NCI-H510A treated with DMSO at 0.1 percent for 48 hours (cell line): ENCODE measurements at places on chromosomes 1 and 21.
A peak's percentile ranks its signal among the peaks of the same experiment; 100 is the strongest.

DNA sequence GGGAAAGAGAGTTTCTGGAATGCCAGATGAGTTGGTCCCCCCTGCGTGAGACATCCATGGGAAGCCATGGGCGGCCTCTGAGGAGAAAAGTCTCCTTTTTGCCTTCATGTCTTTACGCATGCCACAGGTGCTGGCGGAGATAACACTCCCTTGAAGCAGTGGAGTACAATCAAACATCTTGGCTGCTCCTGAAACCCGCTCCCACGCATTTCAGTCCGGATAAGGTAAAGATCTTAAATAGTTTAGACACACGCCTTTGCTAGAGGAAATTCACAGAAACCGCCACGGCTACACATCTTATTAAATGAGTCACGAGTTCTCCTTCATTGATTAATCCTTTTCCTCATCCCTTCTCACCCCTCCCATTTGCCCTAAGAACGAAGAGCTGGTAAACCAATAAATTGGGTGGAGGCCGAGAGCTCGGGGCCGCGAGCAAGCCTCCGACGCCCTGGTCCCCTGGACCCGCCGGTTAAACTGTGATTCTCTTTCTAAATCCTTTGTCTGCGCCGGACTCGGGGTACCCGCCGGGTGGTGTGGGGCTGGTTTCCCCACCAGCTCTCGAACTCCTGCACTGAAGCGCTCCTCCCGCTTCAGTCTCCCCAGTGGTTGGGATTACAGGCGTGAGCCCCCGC lies 6.6 kb upstream of the ZNF669 start:
- DNase-seq: no peak

DNA sequence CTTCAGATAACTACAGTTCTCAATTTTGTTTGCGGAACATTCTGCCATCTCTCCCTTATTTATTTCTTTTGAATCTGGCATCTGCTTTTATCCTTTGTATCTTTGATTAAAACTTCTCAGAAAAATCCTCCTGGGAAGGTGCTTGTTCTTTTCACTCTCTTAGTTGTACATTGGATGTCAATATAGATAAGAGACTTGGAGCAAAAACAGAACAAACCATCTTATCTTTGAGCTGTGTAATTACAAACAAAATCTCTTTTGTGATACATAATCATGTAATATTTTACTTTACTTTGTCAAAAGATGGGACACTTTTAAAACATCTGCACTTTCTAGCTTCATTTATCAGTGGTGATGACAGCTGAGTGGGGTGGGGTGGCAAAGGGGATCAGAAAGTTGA lies 307.2 kb upstream of the LYPLAL1 start:
- no peak for DNase-seq

GRCh38 chr1:201806801-201807200 lies 22.2 kb upstream of the IPO9 start:
- DNase-seq: no peak

DNA sequence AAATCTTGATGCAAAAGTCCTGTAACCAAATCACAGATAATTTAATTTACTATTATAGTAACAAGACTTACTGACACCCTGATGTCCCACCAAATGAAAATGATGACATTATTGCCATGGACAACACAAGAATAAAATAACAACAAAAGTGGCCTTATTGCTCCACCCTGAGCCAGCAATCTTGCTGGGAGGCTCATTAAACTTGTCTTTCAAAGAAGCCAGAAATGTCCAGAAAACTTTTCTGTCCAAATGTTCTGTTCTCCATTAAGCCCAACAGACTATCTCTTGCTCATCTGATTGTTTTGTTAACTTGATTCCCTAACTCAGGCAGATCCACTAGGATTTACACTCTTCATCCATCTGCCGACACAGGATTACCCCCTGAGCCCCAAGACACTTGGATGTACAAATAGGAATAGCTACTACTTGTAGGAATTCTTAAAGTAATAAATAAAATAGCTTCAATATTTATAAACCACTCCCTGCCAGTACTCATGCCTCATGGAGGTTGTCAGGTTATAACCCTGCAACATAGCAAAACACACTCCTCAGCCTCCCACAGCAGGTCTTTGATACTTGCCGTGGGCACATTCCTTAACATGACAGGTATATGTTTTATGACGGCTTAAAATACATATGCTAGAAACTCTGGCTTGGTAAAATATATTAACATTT lies 84.9 kb downstream of the PTPN14 start:
- no peak for DNase-seq

DNA sequence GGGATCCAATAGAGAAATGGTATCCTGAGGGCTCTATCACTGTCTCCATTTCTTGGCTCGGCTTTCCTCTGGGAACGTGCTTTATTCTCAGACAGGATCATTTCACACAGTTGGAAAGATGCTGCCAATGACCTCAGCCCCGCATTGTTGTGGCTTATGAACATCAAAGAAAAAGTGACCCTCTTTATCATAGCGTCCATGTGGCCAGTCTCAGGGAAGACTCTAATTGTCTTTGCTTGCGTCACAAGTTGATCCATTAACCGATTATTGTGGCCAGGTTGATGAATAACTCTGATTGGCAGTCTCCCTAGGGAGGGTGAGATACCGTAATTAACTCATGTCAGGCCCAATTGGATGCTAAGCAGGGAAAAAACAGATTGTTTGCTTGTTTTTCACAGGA lies 10.4 kb upstream of the TMEM9 start:
- no peak for DNase-seq

GRCh38 chr1:192158181-192158580 lies at the start of gene RGS18:
Gene RGS18 (plus strand): TSS chr1:192158462. CDS start chr1:192158638, 176 bp downstream.
- DNase-seq: no peak

GRCh38 chr1:99534638-99534930 lies 111.3 kb upstream of the PALMD start:
- DNase-seq: no peak

DNA sequence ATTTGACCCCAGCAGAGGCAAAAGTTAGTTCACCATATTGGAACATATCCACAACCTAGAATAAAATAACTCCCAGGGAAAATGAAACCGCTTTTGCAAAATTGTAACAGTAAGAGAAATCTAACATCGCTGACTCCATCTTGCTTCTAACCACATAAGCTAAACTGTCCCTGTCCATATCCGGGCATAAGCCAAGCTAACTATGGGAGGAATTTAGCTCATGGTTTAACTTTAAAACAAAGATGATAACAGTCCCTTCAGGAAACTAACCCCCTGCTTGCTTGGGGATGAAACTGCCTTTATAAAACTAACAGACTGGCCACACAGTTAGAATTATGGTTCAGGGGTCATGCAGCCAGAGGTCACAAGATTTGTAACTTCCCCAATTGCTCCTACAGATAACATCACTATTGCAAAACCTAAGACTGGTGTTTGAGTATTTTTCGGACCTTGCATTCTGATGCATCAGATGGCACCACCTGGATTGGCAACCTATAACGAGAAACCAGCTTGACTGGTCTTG lies 46.3 kb downstream of the TESK2 start:
- no peak for DNase-seq

DNA sequence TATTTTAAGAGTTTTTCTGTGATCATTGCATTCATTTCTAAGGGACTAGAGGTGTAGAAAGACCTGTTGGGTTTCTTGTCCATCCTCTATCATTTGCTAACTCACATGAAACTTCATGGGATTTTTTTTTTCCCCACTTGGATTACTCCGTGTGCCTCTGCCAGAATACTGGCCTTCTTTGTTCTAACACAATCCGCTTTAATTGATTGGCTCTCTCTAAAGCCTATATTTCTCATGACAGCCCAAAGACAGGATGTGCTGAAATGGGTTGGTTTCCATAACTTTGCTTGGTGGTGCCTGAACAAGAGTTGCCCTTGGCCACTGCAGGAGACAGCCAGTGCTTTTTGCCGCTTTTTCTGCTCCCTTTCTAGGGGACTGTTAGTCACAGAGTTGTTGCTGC lies 12.2 kb downstream of the CACHD1 start:
- no peak for DNase-seq

- peak; percentile 99 for DNase-seq
Measured at GRCh38 chr1:8962812-8963530, 17.3 kb downstream of the CA6 start.

- DNase-seq: no peak
Measured at GRCh38 chr1:28340221-28340974, 11.6 kb downstream of the MED18 start.

DNA sequence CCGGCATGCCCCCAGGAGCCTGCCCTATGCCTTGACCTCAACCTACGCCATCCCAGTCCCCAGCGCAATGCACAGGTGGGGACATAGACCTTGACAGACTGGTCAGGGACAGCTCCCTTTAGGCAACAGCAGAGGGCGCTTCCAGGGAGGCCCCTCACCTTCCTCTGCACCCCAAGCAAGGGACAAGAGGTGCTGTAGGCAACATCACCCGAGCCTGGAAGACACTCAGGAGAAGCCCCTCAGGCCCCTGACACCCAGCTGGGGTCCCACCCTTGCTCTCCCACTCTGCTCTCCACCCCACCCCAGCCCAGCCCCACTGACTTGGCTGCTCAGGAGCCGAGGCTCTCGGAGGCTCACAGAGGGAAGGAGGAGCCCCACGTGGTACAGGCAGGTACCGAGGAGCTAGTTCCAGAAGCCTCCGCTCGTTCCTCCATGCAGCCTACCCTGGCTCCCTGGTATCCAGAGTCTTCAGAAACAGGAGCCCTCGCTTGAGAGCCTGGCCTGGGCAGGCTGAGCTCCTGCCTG lies 2.4 kb upstream of the WNT3A start:
- DNase-seq: no peak

- no peak for DNase-seq
Measured at GRCh38 chr1:18531503-18531845, 50.7 kb downstream of the KLHDC7A start.
